Stimulated activated CD8-positive, alpha-beta memory T cell treated with anti-CD3 and anti-CD28 coated beads, Interleukin-12 subunit alpha, Interleukin-12 subunit beta, amount 100 ng/mL, for 4 hours (primary cell): ENCODE measurements at places on chromosomes 5 and 9.

DNA sequence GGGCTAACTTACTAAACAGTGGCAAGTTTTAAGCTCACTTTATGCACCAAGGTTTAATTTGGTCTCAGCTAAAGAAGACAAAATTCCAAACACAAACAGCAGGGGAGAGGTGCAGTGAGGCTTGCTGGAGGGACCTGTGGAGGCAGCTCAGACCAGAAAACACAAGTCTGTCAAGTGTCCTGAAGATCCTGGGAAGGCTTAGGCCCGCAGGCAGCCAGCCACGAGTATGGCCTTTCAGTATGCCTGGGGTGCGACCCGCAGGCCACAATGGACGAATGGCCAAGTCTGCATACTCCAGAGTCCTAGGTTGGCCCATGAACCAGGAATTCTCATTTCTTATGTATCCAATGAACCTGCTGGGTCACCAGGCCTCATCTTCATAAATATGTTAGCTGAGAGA is 9.3 kb downstream of the CCNI2 start:
- no peak for DNase-seq

- no peak for DNase-seq
These were observed 60.1 kb downstream of the MAT2B start for GRCh38 chr5:163565492-163565891.

- DNase-seq = peak; percentile 26
These were observed 37.7 kb downstream of the NR2F1 start for GRCh38 chr5:93620487-93621326.

DNA sequence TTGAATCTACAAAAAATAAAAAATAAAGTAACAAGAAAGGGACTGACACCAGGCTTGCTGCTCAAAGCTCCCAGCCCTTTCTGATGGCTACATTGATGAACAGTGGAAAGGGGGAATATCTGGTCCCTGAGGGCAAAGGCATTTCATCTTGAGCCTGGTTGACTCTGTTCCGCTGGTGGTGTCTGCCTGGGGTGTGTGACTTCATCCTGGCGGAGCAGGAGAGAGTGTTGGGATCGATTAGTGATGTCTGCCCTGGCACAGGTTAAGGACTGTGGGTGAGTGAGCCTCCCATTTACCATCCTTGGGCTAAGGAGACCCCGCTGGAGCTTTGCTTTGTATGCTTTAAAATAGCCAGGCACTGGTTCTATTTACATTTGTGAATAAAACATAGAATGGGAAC is 56.9 kb upstream of the ASS1 start:
- no peak for DNase-seq

GRCh38 chr9:34463098-34463900 is 4.7 kb downstream of the DNAI1 start:
- DNase-seq = no peak

GRCh38 chr9:117116084-117116483 is 298.8 kb downstream of the ASTN2 start:
- no peak for DNase-seq

DNA sequence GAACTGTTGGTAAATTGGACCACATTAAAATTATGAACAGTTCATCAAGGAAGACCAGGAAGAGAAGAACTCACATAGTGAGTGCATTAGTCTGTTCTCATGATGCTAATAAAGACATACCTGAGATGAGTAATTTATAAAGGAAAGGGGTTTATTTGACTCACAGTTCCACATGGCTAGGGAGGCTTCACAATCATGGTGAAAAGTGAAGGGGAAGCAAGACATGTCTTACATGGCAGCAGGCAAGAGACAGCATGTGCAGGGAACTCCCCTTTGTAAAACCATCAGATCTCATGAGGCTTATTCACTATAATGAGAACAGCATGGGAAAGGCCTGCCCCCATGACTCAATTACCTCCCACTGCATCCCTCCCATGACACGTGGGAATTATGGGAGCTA is 135.9 kb upstream of the MAN2A1 start:
- DNase-seq = no peak

- no peak for DNase-seq
These were observed 52.5 kb downstream of the ZFR start for GRCh38 chr5:32392039-32392438.

- DNase-seq = no peak
These were observed 580.8 kb downstream of the CCDC171 start for GRCh38 chr9:16133556-16134227.

DNA sequence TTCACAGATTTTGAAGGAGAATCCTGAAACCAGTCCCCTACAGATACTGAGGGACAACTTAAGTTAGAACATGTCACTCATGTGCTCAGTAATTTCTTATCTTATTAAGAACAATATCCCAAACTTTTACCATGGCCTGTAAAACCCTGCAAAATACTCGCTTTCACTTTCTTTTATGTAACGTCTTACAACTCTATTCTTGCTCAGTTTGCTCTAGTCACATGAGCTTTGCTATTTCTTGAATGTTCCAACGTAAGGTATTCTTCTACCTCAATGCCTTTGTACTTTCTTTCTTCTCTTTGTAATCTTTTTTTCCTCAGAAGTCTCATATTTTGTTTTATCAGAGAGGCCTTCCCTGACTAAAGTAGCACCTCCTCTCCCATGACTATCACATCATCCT is 14.1 kb downstream of the TMEM38B start:
- DNase-seq = no peak

GRCh38 chr5:72296256-72296655 is 23.8 kb downstream of the MRPS27 start:
- no peak for DNase-seq

GRCh38 chr5:64814073-64814472 is 45.3 kb downstream of the CWC27 start:
- DNase-seq = no peak

DNA sequence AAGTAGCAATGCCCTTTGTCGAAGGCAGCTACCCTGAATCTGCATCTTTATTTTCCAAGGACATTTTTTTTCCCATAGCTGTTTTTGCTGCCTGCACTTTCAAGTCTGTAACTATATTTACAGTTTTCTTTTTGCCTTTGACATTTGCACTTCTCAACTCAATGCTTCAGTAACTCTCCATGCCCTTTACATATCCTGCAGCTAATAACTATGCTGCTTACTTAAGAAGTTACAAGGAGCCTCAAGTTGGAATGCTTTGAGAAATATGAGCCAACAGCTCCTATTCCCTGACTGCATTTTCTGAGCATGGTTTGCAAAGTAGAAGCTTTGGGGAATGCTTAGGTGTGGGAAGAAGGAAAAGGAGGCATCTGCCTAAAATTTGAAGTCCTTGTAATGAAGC is 194.8 kb upstream of the TRPC7 start:
- DNase-seq = no peak

GRCh38 chr5:177307544-177308363 is 3.9 kb downstream of the MXD3 start:
- DNase-seq = no peak

DNA sequence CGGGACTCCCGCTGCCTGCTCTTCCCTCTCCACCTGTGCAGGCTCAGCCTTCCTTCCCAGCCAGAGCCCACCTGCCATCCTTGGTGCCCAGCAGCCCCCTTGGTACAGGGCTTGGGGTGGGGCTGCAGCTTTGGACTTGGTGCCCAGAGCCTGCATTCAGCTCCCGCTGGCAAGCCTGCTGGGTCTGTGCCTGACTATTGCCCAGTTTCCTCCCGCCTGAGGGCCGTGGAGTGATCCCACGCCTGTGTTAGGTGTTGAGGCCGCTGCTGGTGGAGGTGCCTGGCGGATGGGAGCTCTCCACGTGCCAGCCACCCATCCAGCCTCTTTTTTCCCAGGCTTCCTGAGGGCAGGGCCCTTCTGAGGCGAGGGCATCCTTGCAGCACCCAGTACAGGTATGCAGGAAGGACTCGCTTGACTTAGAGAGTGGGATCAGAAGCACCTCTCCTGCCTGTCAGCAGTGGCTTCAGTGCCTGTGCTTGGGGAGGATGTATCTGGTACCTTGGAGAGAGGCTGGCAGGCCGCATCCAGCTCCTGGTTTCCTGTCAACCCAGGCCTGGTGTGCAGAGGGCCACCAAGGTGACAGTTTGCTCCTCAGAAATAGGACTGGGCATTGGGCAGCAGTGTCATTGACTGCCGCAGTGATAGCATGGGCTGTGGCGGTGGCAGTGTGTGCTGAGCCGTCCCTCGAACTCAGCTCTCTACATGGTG is 7.8 kb downstream of the RXRA start:
- DNase-seq = no peak

GRCh38 chr9:92645041-92645440 is 24.9 kb downstream of the IPPK start:
- no peak for DNase-seq

GRCh38 chr9:126337729-126338372 is 11.2 kb downstream of the MVB12B start:
- DNase-seq = no peak

- DNase-seq = no peak
These were observed 16.0 kb upstream of the IL33 start for GRCh38 chr9:6199596-6199995.

GRCh38 chr5:139797335-139797734 is 1.7 kb downstream of the PSD2 start:
- no peak for DNase-seq

DNA sequence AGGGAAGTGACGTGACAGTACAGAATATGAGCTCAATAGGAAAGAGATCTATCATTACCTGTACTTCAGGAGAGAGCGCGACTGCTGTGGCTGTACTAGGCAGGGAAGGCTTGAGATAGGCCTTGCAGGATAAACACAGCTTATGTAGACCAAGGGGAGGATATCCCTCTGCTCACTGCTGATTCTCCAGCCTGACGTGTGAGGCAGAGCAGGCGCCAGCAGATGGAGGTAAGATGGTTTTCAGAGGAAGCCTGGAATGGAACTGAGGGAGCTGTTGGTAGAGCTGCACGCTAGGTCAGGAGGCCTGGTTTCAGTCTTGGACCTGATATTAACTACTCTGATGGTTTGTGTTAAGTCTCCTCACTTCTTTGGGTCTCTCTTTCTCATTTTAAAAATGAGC is 291.4 kb downstream of the YTHDC2 start:
- DNase-seq = no peak

DNA sequence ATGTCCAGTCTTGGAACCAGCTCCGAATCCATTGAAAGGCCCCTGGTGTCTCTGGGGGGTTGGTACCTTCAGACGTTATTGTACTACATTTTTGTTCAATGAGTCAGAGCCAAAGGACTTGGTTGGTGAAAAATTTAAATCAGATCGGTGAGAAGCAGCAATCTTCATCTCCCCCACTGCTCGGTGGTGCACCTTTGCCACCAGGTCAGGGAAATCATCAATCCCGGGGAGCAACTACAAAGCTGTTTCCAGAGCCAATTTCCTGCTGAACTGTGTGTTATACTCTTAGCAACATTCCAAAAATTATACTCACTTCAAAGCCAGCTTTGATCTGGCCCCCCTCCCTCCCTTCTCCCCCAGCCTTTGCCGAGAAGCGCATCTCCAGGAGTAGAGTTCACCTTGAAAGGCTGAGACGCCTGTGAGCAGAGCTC is 375.2 kb upstream of the WWC1 start:
- DNase-seq = no peak

DNA sequence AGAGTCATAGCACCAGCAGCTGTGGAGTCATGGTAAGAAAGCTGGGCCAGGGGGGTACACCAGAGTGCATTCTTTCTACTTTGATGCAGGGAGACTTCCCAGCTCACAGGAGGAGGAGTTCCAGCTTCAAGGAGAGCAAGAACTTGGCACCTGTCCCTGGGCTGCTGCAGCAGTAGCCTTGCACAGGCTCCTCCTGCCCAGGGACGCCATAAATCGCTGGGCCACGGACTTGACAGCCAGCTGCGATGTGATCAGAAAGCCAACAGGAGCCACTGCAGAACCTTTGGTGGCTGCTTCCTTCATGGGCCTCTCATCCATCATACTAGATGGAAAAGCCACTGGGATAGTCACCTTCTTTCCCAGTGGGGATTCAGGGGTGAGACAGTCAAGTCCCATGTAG is 234.7 kb downstream of the NMUR2 start:
- DNase-seq = no peak

DNA sequence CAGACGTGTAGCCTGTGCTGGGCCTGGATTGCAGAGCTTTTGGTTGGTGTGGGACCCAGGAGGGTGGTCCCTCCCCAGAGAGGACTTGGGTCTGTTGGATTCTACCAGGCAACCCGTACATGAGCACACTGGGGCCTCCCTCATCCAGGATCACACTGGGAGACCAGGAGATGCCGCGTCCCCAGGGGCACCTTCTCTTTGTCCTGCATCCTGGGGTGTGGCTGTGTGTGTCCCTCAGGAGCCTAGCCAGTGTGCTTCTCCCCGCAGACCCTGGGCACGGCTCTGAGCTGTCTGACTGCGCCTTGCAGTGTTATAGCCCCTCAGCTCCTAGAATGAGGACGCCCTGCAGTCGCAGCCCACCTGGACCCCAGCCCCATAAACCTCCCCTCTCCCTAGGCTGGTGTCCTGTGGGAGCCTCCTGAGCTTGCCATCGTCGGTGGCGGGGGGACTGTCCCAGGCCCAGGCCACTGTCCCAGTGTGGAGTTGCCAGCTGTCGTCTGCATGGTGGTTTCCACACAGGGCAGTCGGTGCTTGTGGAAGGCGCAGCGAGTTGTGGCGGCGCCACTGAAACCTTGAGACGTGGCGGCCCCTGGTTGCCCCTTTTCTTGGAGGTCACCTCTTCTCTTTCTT is 27.6 kb downstream of the CEP72 start:
- DNase-seq = no peak

- DNase-seq = no peak
These were observed 13.1 kb upstream of the URM1 start for GRCh38 chr9:128358090-128358489.

DNA sequence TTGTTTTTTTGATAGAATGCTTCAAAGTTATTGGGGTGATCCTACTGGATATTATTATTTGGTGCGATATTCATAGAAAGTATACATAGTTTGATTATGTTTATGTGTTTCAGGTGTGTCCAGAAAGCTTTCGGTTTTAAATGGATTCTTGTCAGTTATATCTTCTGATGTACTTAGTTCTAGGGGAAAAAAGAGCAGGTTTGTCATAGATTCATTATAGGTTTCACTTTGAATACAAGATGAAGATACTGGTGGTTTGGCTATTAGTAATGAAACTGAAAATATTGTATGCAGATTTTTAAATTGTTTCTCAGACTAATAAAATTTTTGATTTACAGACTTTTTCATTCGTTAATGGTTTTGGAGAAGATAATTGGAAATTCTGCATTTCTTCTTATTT is 98.9 kb downstream of the MAN2A1 start:
- DNase-seq = no peak

GRCh38 chr5:32752411-32752810 is 41.3 kb downstream of the NPR3 start:
- DNase-seq = no peak

GRCh38 chr9:20477940-20478620 is 144.2 kb downstream of the MLLT3 start:
- DNase-seq = no peak

DNA sequence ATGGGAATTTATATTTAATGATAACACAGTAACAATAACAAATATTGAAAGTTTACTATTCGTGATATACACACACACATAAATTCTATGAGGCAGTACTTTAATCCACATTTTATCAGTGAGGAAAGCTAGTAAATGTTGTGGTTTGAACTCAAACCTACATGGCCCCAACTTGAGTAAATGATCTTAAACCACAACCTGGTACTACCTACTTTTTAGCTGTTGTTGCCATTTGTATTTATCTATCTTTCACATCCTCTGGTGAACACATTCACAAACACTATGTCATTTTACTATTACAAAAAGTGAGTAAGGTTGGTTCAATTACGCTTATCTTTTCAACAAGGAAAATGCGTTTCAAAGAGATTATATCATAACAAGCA is 186.1 kb downstream of the SMC2 start:
- no peak for DNase-seq
